Large intestine (tissue), 12 donors: ENCODE measurements at places on chromosomes 1 and 21.
A peak's percentile ranks its signal among the peaks of the same experiment; 100 is the strongest.

DNA sequence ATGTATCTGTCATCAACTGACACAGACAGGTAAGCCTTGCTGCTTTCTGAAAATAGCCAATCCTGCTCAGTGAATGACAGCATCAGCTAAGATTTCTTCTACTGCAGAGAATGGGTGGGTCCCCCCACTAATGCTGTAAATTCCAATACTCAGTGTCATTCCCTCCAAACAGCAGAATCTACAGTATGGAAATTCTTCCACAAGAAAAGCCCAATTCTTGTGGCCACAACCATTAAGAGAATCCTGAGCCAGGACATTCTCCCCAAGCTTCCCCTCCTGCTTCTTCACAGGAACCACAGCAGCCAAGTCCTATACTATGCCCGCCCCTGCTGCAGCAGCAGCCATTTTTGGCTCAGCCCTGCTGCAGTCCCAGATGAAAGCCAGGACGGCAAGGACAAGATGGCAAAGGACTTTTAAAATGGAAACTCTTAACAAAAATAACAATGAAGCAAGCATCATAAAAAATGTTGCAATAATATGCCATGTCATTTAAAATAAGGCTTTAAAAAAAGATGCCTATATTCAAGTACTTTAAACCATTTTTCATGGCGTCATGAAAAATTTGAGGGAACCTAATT is 26.8 kb downstream of the EIF4G3 start:
- peaks cover 12% of the 10 kb centered on the region for H3K36me3 ChIP-seq
- no peak overlapping the region for H3K4me3 ChIP-seq
- no peaks in the 10 kb centered on the region for H3K27me3 ChIP-seq
- peak; percentile 41 for DNase-seq
- peak overlapping the region; percentile 60 for H3K27ac ChIP-seq

GRCh38 chr1:44359234-44359935 is 4.3 kb upstream of the ERI3 start:
- H3K36me3 ChIP-seq: no peaks in the 10 kb centered on the region
- no peak for DNase-seq
- H3K4me3 ChIP-seq: no peak overlapping the region
- no peaks in the 10 kb centered on the region for H3K4me1 ChIP-seq

DNA sequence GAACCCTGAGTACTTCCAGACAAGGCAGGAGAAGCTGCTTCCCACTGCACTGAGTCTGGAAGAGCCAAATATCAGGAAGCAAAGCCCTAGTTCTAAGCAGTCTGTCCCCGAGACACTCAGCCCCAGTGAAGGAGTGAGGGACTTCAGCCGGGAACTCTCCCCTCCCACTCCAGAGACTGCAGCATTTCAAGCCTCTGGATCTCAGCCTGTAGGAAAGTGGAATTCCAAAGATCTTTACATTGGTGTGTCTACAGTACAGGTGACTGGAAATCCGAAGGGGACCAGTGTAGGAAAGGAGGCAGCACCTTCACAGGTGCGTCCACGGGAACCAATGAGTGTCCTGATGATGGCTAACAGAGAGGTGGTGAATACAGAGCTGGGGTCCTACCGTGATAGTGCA is 33.1 kb upstream of the VAMP3 start:
- no peaks in the 10 kb centered on the region for H3K27me3 ChIP-seq
- H3K4me3 ChIP-seq: no peak overlapping the region
- H3K4me1 ChIP-seq: no peaks in the 10 kb centered on the region
- no peak for DNase-seq
- H3K36me3 ChIP-seq: peaks cover 23% of the 10 kb centered on the region

GRCh38 chr1:55386456-55386855 is 171.3 kb upstream of the USP24 start:
- H3K27me3 ChIP-seq: no peaks in the 10 kb centered on the region
- no peak overlapping the region for H3K4me3 ChIP-seq
- H3K27ac ChIP-seq: no peak overlapping the region
- no peak for DNase-seq
- H3K36me3 ChIP-seq: no peaks in the 10 kb centered on the region

- H3K27ac ChIP-seq: no peak overlapping the region
- H3K4me3 ChIP-seq: no peak overlapping the region
- no peak for DNase-seq
- peaks cover 62% of the 10 kb centered on the region for H3K27me3 ChIP-seq
- no peaks in the 10 kb centered on the region for H3K36me3 ChIP-seq
Observed at GRCh38 chr1:47235806-47236205, 3.8 kb upstream of the TAL1 start.

- H3K27ac ChIP-seq: no peak overlapping the region
- peaks cover 31% of the 10 kb centered on the region for H3K36me3 ChIP-seq
- DNase-seq: peak; percentile 29
- peaks cover 3% of the 10 kb centered on the region for H3K27me3 ChIP-seq
- peaks cover 7% of the 10 kb centered on the region for H3K4me1 ChIP-seq
- no peak overlapping the region for H3K4me3 ChIP-seq
Observed at GRCh38 chr1:18907021-18907916, 4.9 kb upstream of the ALDH4A1 start.

GRCh38 chr1:181789395-181789794 is 272.1 kb downstream of the ZNF648 start:
- H3K27me3 ChIP-seq: no peaks in the 10 kb centered on the region
- no peak overlapping the region for H3K4me3 ChIP-seq
- H3K4me1 ChIP-seq: no peaks in the 10 kb centered on the region
- no peak overlapping the region for H3K27ac ChIP-seq
- no peaks in the 10 kb centered on the region for H3K36me3 ChIP-seq

GRCh38 chr1:84774669-84775534 is 84.6 kb upstream of the SSX2IP start:
- no peak overlapping the region for H3K27ac ChIP-seq
- no peak overlapping the region for H3K4me3 ChIP-seq
- no peaks in the 10 kb centered on the region for H3K4me1 ChIP-seq
- no peak for DNase-seq

DNA sequence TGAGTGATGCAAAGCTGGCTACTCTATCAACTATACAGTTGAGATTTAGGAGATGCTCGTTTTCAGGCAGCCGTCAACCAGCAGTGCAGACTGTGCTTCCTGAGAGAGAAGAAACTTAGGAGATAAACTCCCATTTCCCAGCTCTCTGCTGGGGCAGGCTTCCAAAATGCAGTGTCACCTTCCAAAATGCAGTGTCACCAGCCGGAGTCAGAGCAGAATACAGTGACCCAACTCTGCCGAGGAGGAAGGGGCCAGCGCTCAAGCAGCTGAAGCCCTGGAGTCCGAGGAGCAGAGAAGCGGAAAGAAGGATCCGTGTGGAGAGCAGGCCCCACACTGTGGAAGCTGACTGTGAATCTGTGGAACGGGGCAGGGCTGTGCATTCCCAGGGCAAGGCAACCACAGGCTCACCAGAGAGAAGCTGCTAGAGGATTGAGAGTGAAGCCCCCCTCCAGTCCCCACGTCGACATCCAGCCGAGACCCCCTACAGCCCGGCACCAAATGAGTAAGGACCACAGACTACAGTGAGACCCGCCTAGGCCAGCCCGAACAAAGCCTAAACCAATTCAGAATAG is 703 bp upstream of the KRTAP12-1 start:
- peaks cover 19% of the 10 kb centered on the region for H3K27me3 ChIP-seq
- H3K27ac ChIP-seq: no peak overlapping the region
- no peaks in the 10 kb centered on the region for H3K4me1 ChIP-seq

DNA sequence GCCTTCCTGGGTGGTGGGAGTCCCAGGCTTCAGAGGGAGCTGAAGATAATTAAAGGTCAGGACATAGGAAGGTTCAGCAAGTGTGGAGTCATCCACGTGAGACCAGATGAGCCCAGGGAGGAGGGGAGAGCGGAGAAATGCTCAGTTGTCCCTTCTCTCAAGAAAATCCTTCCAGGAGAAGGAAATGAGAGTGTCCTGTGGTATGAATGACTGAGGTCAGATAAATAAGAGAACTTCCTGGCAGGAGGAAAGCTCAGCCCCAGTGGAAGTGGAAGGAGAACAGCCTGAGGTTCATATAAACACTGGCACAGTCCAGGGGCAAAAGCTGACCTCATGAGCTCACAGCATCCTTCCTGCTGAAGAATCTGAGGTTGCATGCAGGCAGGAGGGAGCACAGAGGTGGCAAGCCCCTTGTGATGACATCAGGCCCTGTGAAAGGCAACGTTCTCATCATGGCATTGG is 97.6 kb downstream of the NAV1 start:
- H3K27me3 ChIP-seq: no peaks in the 10 kb centered on the region
- peaks cover 28% of the 10 kb centered on the region for H3K4me1 ChIP-seq
- no peak for DNase-seq
- H3K4me3 ChIP-seq: no peak overlapping the region
- H3K27ac ChIP-seq: no peak overlapping the region

DNA sequence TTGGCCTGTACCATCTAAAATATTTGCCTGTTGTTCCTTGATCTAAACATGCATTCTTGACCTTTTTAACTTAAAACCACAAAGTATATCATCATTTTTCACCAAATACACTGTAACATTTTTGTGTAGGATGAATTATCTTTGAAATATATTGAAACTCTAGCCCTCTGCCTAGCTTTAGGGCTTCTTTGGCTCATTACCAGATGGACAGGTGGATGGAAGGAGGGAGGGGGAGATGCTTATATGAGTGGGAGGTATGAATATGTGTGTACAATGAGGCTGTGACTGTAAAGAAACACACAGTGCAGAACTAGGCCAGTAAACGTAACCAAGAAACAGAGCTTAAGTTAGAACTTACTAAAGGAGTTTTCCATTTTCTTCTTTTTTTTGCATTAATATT is 118.5 kb downstream of the ESRRG start:
- H3K27ac ChIP-seq: no peak overlapping the region
- no peaks in the 10 kb centered on the region for H3K4me1 ChIP-seq
- H3K4me3 ChIP-seq: no peak overlapping the region
- no peaks in the 10 kb centered on the region for H3K36me3 ChIP-seq
- no peaks in the 10 kb centered on the region for H3K27me3 ChIP-seq

DNA sequence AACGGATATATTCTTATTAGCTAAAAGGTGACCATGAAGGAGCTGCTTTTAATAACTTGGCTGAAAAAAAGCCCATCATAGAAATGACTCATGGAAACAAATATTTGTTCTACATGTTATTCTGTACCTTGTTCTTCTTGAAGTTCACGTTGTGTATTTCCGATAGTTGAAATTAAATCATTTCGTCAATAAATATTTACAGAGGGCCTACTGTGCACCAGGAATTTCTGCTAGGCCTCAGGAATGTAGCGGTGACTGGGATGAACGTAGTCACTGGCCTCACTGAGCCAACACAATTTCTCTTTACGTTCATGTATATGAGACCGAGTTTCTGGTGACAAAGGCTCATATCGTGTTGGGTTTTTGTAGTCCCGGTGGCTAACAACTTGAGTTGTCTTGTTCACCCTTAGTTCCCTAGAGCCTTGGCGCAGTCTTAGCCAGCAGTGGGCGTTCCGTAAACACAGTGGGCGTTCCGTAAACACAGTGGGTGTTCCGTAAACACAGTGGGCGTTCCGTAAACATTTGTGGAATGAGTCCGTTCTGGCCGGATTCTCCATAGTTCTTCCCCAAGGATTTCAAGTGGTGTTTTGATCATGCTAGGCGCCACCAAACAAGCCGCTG is 53.2 kb upstream of the VAMP3 start:
- H3K36me3 ChIP-seq: no peaks in the 10 kb centered on the region
- no peaks in the 10 kb centered on the region for H3K27me3 ChIP-seq
- no peak for DNase-seq
- H3K27ac ChIP-seq: no peak overlapping the region
- H3K4me3 ChIP-seq: no peak overlapping the region

GRCh38 chr21:32147041-32147440 is 131.8 kb downstream of the MIS18A start:
- DNase-seq: no peak
- no peaks in the 10 kb centered on the region for H3K4me1 ChIP-seq
- no peak overlapping the region for H3K4me3 ChIP-seq
- no peaks in the 10 kb centered on the region for H3K27me3 ChIP-seq

GRCh38 chr1:241332037-241332409 is 25.0 kb downstream of the RGS7 start:
- no peak overlapping the region for H3K4me3 ChIP-seq
- DNase-seq: no peak
- H3K27me3 ChIP-seq: peaks cover 4% of the 10 kb centered on the region
- no peaks in the 10 kb centered on the region for H3K36me3 ChIP-seq

- H3K36me3 ChIP-seq: no peaks in the 10 kb centered on the region
- H3K4me3 ChIP-seq: no peak overlapping the region
- H3K27me3 ChIP-seq: no peaks in the 10 kb centered on the region
- peaks cover 15% of the 10 kb centered on the region for H3K4me1 ChIP-seq
Observed at GRCh38 chr1:8285103-8285502, 32.8 kb upstream of the SLC45A1 start.

GRCh38 chr1:15618655-15619525 is 1.6 kb downstream of the DDI2 start:
- peak overlapping the region; percentile 98 for H3K4me3 ChIP-seq
- H3K36me3 ChIP-seq: peaks cover 3% of the 10 kb centered on the region
- peaks cover 36% of the 10 kb centered on the region for H3K4me1 ChIP-seq
- H3K27ac ChIP-seq: peak overlapping the region; percentile 99
- H3K27me3 ChIP-seq: no peaks in the 10 kb centered on the region
- peak; percentile 84 for DNase-seq

DNA sequence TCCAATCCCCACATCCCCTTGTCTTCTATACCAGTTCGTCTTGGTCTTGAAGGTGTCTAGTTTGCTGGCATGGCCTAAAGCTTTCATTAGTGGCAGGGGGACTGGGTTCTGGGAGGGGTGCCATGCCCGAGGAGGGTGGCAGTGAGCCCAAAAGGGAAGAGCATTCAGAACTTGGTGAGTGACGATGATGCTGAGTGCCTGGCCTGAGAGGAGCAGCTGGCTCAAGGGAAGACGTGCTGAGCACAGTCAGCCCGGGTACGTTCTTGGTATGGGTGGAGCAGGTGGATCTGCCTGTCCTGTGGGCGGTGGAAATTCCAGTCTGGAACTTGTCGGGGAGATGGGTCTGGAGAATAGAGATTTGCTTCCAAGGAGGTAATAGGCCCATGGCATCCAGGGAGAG is 4.6 kb downstream of the FDPS start:
- no peaks in the 10 kb centered on the region for H3K27me3 ChIP-seq
- no peak overlapping the region for H3K4me3 ChIP-seq
- H3K4me1 ChIP-seq: peaks cover 24% of the 10 kb centered on the region
- H3K27ac ChIP-seq: no peak overlapping the region

DNA sequence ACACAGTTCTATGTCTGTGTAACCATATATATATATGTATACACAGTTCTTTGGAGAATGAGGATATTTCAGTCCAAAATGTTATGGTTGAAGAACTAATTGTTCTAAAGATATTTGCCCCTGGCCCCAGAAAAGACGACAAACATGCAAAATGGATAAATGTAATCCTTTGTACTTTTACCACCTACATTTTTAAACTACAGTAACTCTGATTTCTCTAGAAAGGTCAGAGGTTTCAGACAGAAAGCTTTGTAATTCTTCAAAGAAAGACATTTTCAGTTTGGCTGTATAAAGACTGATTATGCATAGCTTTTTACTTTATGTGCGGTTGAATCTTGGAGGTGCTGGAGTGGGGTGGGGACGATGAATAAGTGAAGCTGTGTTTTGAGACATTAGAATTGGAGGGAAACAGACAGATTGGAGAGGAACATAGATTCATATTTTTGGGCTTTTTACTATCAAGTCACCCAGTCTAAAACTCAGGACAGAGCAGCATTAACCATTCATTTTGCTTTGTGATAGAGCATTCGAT is 16.6 kb downstream of the NFIA start:
- H3K4me1 ChIP-seq: no peaks in the 10 kb centered on the region
- H3K27ac ChIP-seq: no peak overlapping the region
- no peak overlapping the region for H3K4me3 ChIP-seq
- no peak for DNase-seq
- H3K27me3 ChIP-seq: no peaks in the 10 kb centered on the region
- H3K36me3 ChIP-seq: no peaks in the 10 kb centered on the region

- H3K27ac ChIP-seq: peak overlapping the region; percentile 59
- peak; percentile 36 for DNase-seq
- H3K4me3 ChIP-seq: peak overlapping the region; percentile 50
- H3K27me3 ChIP-seq: peaks cover 6% of the 10 kb centered on the region
Observed at GRCh38 chr1:32703479-32704291, 1.1 kb upstream of the SYNC start.
